BJ (cell line): ENCODE measurements at places on chromosomes 12 and 14. TPM values are rescaled to one million over a fixed set of nuclear protein-coding genes. Genes with fewer than 3 reads are reported as not detected.

The NDRG2 gene
- 0.83 and 1.1 TPM in 2 replicates for polyA plus RNA-seq

The GPR137C gene
- polyA plus RNA-seq, result 0.18 and 0.34 TPM in 2 replicates

GRCh38 chr14:105144666-105145380 is 23.8 kb downstream of the JAG2 start:
- DNase-seq, result no peak

- no peak for DNase-seq
Observed at GRCh38 chr12:48292040-48292439, 58.7 kb downstream of the ZNF641 start.

The TAS2R13 gene
- 0.10 TPM in 1 of 2 replicates, not detected in the other for polyA plus RNA-seq

GRCh38 chr12:31536672-31537071 is 54.3 kb downstream of the DENND5B start:
- no peak for DNase-seq

- no peak for DNase-seq
Observed at GRCh38 chr12:116291218-116291617, 13.7 kb upstream of the MED13L start.

The IL31 gene
- polyA plus RNA-seq, result not detected in 2 replicates

DNA sequence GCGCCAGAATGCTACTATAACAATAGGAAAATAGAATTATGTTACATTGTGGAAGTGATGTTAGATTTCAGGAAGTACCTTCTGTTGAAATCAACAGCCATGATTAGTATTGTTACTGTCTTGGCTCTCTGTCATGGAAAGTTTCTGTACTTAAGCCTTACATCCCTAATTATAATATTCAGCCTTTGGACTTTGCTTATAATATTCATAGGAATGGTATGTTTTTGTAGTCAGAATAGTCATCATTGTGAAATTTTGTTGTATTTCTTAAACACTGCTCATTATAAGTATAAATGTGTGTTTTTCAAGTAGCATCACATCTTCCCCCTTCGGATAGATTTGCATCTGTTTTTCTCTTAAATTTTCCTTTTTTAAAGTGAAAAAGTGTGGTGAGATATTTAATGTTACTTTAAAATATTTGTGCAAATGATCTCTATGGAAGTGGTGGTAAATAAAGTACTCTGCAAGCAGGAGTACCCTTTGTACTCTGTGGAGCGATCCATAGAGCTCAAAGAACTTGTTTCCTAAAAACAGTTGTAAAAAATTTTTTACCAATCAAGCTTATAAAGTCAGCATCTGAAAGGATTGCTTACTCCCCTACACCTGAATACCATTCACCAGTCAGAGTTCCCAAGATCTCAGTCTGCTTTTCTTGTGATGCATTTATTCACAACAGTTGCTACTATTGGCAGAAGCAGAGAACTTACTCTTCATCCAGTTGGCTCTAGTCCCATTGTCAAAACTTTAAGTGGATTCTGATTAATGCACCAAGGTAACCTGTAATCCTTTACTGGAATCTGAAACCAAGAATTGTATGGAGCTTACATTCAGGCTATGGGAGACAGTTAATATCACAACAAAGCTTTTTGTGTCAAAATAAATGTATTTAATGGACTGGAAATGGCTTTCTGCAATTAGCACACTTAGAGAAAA is 87.8 kb downstream of the RIC8B start:
- peak; percentile 43 for DNase-seq

GRCh38 chr12:47190905-47191304 is 111.1 kb upstream of the AMIGO2 start:
- no peak for DNase-seq

- DNase-seq, result no peak
Observed at GRCh38 chr14:28023853-28024252, 742.7 kb upstream of the FOXG1 start.

DNA sequence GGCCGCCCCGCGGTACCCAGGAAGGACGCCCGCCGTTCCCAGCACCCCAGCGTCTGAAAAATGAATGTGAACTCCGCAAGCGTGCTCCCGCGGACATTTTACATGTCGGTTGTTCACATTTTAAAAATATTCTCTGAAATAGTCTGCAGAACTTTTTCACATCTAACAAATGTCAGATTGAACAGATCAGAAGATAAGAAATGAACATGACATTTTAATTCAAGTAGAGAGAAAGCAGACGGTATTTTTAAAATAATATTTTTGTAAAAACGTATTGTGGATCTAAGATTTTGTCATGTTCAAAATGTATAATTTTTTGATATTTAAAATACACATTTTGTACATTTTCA is 101.8 kb upstream of the DIO3 start:
- no peak for DNase-seq

DNA sequence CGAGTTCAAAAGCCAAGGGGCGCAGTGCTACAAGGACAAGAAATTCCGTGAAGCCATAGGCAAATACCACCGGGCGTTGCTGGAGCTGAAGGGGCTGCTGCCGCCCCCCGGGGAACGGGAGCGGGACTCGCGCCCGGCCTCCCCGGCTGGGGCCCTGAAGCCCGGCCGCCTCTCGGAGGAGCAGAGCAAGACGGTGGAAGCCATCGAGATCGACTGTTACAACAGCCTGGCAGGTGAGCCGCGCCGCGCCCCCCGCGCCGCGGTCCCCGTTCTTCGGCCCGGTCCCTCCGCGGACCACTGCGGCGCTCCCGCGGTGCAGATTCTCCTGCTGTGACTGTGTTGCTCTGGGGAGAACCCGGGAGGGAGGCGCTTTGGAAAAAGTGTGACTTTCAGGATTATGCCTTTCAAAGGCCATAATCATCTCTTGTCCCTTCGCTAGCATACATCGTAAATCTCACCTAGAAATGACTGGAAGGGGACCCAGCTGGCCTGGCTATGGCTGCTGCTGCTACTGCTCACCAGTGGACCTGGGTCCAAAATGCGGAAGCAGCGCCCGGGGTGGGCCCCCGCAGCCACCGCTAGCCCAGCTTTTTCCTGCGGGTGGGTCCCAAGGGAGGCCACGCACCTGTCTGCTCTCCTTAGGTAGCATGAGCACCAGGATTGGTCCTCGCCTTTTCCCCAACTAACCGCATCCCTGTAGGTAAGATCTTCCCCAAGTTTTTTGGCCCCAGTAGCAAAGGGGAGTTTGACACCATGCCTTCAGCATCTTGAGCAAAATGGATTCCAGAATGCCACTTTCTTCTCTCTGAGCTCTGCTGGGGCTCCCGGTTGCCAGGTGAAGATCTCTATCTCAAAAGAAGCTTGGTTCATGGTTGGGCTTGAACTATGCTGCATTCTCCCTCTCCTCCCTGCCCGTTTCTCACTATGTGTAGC is 853 bp downstream of the TTC9 start:
- DNase-seq, result no peak

The NTF3 gene
- 11.4 and 12.5 TPM in 2 replicates for polyA plus RNA-seq

DNA sequence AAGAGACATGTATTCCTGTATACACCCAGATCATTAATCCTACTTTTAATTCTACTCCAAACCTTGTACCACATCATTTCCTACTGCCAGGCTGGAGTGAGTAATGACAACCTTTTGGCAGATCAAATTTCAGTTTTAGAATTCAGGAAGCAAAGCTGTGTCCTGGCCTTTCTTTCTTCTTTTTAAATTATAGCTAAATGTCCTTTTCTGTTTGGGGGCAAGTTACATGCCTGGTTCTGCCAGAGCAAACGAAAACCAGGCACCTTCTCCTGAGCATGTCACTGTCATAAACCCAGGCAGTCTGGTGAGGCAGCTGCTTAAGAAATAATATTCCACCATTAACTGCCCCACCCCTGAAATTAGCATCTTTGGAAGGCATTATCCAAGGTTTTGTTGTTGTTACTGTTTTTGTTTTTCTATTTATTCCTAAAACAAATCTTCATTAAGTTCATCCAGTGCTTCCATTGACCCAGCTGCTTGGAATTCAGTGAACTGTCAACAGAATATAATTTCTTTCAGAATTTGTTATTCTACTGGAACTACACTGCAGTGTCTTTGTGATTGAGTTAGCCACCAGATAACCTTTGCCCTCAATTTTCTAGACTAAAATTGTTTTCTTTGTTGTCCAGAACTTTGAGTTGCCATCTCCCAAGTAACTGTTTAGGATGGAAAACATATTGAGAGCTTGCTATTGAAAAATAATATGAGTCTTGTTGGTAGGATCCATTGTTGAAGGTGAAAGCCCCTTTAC is 33.2 kb downstream of the SAMD4A start:
- no peak for DNase-seq

The B3GNT4 gene
- 0.18 TPM in 1 of 2 replicates, not detected in the other for polyA plus RNA-seq

GRCh38 chr12:48716168-48716492 is 377 bp downstream of the CCNT1 start:
- no peak for DNase-seq

GRCh38 chr12:74431801-74432200 is 105.8 kb upstream of the ATXN7L3B start:
- DNase-seq, result no peak

GRCh38 chr12:31958569-31959160 is 550 bp upstream of the RESF1 start:
- no peak for DNase-seq

DNA sequence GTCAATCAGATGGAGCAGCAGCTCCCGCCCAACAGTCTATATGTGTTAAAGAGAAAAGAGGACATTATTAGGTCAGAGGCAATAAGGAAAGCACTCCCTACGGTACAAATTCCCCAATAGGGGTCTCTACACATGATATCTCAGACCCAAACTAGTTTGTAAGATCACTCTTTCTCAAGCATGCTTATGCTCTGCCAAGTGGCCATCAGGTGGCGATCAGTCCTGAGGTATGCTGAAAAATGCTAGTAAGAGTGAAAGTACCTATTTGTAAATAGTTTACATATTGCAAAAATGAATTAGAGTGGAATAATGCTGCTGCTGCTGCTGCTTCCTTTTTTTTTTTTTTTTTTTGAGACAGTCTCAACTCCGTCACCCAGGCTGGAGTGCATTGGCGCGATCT is 61.0 kb downstream of the CPM start:
- no peak for DNase-seq

GRCh38 chr12:38775457-38775856 is 129.9 kb downstream of the CPNE8 start:
- no peak for DNase-seq
